Bladder microvascular endothelial cell (primary cell): ENCODE measurements at places on chromosomes 16 and 17. TPM values are rescaled to one million over a fixed set of nuclear protein-coding genes. Genes with fewer than 3 reads are reported as not detected.

Gene SPATA22
- under 0.01 TPM in 1 of 2 replicates, not detected in the other for total RNA-seq

Gene ZNF200
- total RNA-seq = 8.4 and 11.0 TPM in 2 replicates

Gene SLC47A2
- total RNA-seq = not detected in 2 replicates

Gene ATF7IP2
- total RNA-seq = 5.8 and 10.7 TPM in 2 replicates

Gene POLR2A
- total RNA-seq = 76.9 and 161 TPM in 2 replicates

Gene KRTAP9-4
- not detected in 2 replicates for total RNA-seq

Gene LYRM9
- 2.6 and 3.7 TPM in 2 replicates for total RNA-seq
